ENCODE measurements at places on chromosomes 12 and 14.

DNA sequence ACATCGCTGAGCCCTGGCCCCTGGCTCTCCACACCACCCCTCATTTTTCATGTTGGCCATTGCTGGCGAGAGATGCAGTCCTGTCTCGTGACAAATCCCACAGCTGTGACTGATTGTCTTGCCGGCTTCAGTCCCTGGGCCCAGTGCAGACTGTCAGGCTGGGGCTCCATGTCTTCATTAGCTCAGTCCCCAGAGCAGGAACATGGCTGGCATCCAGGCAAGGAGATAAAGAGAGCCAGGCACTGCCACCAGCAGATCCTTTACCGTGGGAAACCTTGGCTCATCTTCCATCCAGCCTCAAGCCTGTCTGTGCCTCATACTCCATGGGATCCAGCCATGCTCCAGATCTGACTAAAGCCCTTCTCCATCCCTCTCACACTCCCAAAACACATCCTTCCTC is 284.7 kb upstream of the FKBP4 start:
- DNase-seq = no peak

GRCh38 chr14:81691931-81692330 is 158.3 kb upstream of the SEL1L start:
- no peak for DNase-seq

DNA sequence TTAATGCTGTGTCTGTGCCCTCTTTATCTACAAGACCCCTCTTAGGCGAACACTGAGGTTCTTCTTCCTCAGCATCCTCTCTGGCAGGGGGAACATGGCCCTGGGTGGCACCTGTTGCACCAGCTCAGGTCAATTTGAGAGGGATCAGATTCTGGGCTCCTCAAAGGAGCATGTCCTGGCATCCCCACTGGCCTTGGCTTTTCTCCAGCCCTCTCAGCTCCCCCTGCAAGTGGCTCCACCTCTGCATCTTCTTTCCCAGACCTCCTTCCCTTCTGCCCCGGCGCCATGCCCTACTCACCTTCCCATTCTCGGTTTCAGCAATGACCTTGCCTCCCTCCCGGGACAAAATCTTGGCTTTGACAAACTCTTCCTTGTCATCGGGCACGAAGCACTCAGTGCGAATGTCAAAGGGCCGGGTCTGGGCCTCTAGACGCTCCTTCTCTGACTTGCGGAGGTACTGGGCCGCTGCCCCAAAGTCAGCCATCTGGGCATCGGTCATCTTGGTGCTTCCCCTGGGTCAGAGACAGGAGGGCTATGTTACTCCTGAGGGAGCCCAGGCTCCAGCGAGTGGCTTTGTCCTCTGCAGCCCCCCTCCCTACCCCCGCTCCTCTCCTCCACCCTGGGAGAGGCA is 1.2 kb downstream of the MYH6 start:
- no peak for DNase-seq

- no peak for DNase-seq
Measured at GRCh38 chr12:90908465-90908864, 46.5 kb downstream of the CCER1 start.

DNA sequence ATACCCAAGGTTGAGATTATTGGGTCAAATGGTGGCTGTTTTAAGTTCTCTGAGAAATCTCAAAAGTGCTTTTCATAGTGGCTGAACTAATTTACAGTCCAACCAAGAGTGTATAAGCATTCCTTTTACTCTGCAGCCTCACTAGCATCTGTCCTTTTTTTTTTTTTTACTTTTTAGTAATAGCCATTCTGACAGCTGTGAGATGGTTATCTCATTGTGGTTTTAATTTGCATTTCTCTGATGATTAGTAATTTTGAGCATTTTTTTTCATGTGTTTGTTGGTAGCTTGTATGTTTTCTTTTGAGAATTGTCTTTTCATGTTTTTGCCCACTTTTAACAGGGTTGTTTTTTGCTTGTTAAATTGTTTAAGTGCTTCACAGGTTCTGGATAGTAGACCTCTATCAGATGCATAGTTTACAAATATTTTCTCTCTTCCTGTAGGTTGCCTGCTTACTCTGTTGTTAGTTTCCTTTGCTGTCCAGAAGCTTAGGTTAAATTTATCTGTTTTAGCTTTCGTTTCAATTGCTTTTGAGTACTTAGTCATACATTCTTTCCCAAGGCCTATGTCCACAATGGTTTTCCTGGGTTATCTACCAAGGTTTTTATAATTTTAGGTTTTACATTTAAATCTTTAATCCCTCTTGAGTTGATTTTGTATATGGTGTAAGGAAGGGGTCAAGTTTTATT is 881.3 kb upstream of the SEL1L start:
- no peak for DNase-seq

DNA sequence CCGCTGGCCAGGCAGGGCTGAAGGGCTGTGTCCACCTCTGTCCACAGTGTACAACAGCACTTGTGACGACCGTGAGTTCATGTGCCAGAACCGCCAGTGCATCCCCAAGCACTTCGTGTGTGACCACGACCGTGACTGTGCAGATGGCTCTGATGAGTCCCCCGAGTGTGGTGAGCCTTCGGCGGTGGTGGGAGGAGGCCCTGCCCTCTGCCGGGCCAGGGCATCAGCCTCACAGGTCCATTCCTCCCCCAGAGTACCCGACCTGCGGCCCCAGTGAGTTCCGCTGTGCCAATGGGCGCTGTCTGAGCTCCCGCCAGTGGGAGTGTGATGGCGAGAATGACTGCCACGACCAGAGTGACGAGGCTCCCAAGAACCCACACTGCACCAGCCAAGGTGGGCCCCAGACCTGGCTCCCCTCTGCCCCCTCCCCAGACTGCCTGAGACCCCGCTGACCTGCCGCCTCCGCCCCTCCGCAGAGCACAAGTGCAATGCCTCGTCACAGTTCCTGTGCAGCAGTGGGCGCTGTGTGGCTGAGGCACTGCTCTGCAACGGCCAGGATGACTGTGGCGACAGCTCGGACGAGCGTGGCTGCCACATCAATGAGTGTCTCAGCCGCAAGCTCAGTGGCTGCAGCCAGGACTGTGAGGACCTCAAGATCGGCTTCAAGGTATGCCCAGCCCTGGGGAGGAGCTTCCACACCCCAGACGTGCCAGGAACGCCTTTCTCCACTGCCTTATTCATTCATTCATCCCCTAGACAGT is 20.8 kb upstream of the NXPH4 start:
- DNase-seq = no peak

- DNase-seq = no peak
Measured at GRCh38 chr12:12127304-12127703, 56.6 kb downstream of the BCL2L14 start.

- no peak for DNase-seq
Measured at GRCh38 chr14:65042296-65042695, 55.6 kb downstream of the FNTB start.

DNA sequence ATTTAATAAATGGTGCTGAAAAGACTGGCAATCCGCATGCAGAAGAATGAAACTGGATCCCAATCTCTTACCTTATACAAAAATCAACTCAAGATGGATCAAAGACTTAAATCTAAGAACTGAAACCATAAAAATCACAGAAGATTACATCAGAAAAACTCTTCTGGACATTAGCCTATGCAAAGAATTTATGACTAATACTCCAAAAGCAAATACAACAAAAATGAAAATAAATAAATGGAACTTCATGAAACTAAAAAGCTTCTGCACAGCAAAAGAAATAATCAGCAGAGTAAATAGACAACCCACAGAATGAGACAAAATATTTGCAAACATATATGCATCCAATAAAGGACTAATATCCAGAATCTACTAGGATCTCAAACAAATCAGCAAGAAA is 14.3 kb upstream of the CLEC1A start:
- no peak for DNase-seq

- no peak for DNase-seq
Measured at GRCh38 chr12:117101953-117102799, 3.0 kb upstream of the TESC start.
